Thymus (tissue), 14 donors: ENCODE measurements at places on chromosomes 4 and X. TPM values are rescaled to one million over a fixed set of nuclear protein-coding genes. Genes with fewer than 3 reads are reported as not detected.

SPATA18 gene
- 1.6 TPM for total RNA-seq

CPLX1 gene
- total RNA-seq: 3.5 TPM

SSX3 gene
- not detected for total RNA-seq

HTRA3 gene
- total RNA-seq: 1.5 TPM

LGI2 gene
- total RNA-seq: 2.5 TPM

TSPAN6 gene
- 14.0 TPM for total RNA-seq

- H3K36me3 ChIP-seq: peaks cover 18% of the 10 kb centered on the region
- DNase-seq: no peak
- no peak overlapping the region for H3K4me3 ChIP-seq
- H3K4me1 ChIP-seq: no peaks in the 10 kb centered on the region
Measured at GRCh38 chr4:7034262-7035081, 8.7 kb upstream of the TADA2B start.

GRCh38 chr4:187726485-187726884, 269.1 kb upstream of the ZFP42 start:
- H3K27ac ChIP-seq: no peak overlapping the region
- H3K4me1 ChIP-seq: no peaks in the 10 kb centered on the region
- no peaks in the 10 kb centered on the region for H3K36me3 ChIP-seq
- no peaks in the 10 kb centered on the region for H3K27me3 ChIP-seq

DNA sequence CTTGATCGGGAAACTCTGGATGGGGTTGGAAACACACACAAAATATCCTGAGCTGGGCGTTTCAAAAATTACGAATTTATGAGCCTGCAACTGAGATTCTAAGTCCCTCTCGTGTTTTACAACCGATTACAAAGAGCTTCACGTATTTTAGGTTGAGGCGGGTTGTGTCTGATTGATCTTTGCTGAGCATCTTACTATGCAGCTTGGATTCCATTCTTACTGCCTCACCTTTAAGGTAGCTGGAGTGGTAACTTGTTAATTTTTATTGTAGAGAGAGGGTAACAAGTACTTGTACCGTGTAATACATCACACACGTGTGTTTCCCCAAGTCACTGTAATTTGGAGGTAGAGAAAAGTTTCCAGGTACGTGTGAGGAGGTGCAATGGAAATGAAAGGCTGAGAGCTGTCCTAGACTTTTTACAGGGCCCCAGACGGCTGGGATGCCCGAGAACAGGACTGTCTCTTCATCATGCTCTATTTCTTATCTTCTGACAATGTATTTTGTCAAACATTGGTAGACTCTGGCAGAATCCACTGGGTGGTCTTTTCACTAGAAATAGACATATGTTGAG, 97.8 kb upstream of the TENM3 start:
- peaks cover 63% of the 10 kb centered on the region for H3K27me3 ChIP-seq
- no peak for DNase-seq
- H3K36me3 ChIP-seq: no peaks in the 10 kb centered on the region
- H3K4me1 ChIP-seq: no peaks in the 10 kb centered on the region

- no peaks in the 10 kb centered on the region for H3K27me3 ChIP-seq
- no peaks in the 10 kb centered on the region for H3K36me3 ChIP-seq
- no peak for DNase-seq
- H3K4me1 ChIP-seq: no peaks in the 10 kb centered on the region
- no peak overlapping the region for H3K4me3 ChIP-seq
- no peak overlapping the region for H3K27ac ChIP-seq
Measured at GRCh38 chr4:85571008-85571407, 96.1 kb downstream of the ARHGAP24 start.

DNA sequence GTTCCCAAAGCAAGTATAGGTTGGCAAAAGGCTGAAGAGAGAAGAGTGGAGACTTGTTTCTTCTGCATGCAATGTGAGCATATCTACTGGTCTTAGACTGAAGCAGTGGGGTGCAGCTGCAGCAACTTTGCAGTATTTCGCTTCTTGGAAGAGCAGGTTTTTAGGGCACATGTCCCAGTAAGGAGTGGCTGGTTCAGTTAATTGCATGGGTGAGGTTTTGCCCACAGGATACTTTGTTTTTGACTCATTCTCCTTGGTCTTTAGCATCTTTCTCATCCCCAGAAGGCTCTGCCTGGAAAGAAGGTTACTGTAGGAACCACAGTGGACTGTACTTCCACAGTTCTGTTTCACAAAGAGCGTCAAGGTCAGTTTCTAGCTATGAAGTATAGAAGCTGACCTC, 68.0 kb upstream of the NR3C2 start:
- no peaks in the 10 kb centered on the region for H3K36me3 ChIP-seq
- no peak for DNase-seq
- no peaks in the 10 kb centered on the region for H3K27me3 ChIP-seq
- H3K27ac ChIP-seq: no peak overlapping the region
- no peaks in the 10 kb centered on the region for H3K4me1 ChIP-seq

DNA sequence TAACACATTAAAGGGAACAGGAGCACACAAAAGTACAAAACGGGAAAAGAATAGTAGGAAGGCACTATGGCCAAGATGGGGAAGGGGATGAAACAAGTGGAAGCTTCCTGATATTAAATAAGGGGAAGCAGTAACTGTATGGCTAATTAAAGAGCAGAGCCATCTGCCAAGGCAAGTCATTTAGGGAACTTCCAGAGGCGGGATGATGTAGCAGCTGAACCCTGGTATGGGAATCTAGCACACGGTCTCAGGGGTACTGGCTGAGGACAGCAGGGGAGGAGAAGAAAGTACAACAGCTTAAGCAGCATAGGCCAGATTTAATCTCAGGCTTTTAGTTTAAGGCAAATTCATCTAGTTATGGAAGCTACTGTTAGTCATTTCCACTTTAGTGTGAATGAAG, 59.1 kb downstream of the IGFBP7 start:
- H3K36me3 ChIP-seq: no peaks in the 10 kb centered on the region
- no peaks in the 10 kb centered on the region for H3K27me3 ChIP-seq
- no peaks in the 10 kb centered on the region for H3K4me1 ChIP-seq
- DNase-seq: no peak
- no peak overlapping the region for H3K4me3 ChIP-seq

DNA sequence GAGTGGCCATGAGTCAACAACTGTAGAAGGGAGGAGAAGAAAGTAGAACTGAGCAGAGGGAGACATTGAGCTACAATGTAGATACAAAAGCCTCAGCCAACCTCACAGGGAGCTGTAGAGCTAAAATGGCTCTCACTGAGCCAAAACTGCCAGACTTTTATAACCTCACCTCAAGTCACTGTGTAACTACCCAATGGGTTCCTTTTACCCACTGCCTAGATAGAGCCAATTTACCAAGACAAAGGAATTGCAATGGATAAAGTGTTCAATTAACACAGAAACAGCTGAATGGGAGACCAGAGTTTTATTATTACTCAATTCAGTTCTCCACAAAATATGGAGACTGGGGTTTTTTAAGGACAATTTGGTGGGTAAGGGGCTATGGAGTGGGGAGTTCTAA, 938.9 kb upstream of the GRIA3 start:
- H3K27ac ChIP-seq: no peak overlapping the region
- no peaks in the 10 kb centered on the region for H3K4me1 ChIP-seq
- no peaks in the 10 kb centered on the region for H3K36me3 ChIP-seq
- H3K4me3 ChIP-seq: no peak overlapping the region
- DNase-seq: no peak
- H3K27me3 ChIP-seq: no peaks in the 10 kb centered on the region

GRCh38 chr4:112706840-112707207, 69.9 kb downstream of the LARP7 start:
- H3K27me3 ChIP-seq: peaks cover 27% of the 10 kb centered on the region
- H3K36me3 ChIP-seq: no peaks in the 10 kb centered on the region
- H3K4me1 ChIP-seq: peaks cover 7% of the 10 kb centered on the region
- DNase-seq: no peak
- H3K4me3 ChIP-seq: peak overlapping the region; percentile 45

DNA sequence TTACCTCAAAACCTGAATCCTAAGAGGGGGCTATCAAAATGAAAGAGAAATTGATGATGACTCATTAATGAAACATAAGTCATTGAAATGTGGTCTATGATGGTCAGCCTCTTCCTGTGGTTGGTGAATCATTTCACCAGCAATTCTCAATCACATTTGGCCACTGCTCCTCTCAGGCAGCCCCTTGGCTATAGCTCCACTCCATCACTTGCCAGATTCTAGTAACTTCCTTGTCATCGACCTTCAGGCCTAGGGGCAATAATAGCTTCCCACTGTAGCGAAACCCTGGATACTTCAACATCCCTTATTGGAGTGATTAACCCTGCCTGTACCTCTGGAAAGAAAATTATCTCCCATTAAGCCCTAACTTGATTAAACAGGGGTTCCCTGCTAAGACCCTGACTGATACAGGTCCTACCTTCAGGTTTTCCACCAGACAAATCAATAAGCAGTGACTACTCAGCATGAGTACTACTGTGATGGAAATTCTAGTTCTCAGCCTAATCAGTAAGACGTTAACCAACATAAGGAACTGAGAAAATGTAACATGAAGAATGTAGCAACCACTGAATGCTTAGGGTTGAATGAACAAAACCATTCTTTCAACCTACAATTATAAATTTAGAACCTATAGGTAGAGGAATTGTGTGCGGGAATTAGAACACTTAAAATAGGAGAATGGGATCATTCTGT, 30.4 kb downstream of the ADH7 start:
- H3K27me3 ChIP-seq: no peaks in the 10 kb centered on the region
- DNase-seq: no peak
- H3K4me1 ChIP-seq: no peaks in the 10 kb centered on the region
- H3K4me3 ChIP-seq: no peak overlapping the region

DNA sequence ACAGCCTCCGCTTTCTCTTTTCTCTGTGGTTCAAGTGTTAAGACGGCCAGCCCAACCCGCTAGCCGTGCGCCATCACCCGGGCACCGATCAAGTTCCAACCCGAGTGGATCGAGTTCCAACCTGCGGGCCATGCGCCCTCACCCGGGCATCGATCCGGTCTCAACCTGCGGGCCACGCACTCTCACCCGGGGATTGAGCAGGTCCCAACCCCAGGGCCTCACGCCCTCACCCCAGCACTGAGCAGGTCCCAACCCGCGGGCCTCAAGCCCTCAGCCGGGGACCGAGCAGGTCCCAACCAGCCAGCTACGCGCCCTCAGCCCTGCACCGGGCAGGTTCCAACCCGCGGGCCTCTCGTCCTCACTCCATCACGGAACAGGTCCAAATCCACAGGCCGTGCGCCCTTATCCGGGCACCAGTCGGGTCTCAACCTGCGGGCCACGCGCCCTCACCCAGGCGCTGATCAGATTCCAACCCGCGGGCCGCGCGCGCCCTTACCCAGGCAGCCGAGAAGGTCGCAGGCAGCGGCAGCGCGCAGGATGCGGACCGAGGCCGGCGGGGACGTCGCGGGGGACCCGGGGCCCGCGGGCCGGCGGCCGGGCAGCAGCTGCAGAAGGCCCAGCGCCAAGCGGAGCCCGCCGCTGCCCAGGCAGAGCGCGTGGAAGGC, 443 bp downstream of the GPR143 start:
- H3K4me3 ChIP-seq: no peak overlapping the region
- H3K36me3 ChIP-seq: no peaks in the 10 kb centered on the region
- no peaks in the 10 kb centered on the region for H3K4me1 ChIP-seq
- no peak overlapping the region for H3K27ac ChIP-seq
- DNase-seq: no peak

DNA sequence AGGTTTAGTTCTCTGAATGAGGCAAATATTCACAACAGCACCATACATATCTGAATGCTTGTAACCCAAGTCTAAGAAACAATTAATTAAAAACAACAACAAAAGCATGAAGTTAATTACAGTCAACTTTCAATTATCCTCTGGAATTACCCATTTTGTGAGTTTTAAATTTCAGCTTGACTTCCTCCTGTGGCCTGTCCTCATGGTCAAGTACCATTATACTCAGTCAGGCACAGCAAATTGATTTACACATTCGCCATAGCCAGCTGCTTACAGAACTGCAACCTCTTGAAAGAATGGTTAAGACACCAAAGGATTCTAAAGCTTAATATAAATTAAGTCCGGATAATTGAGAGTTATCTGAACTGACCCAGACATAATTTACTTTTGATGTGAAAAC, 306.5 kb downstream of the CAMK2D start:
- H3K27me3 ChIP-seq: no peaks in the 10 kb centered on the region
- no peak overlapping the region for H3K27ac ChIP-seq
- peaks cover 8% of the 10 kb centered on the region for H3K36me3 ChIP-seq
- no peaks in the 10 kb centered on the region for H3K4me1 ChIP-seq
- no peak overlapping the region for H3K4me3 ChIP-seq
- no peak for DNase-seq
